A172 (cell line): ENCODE measurements at places on chromosomes 2 and 18.

GRCh38 chr2:32008805-32009515 is 1.8 kb downstream of the MEMO1 start:
- peak; percentile 8 for DNase-seq

DNA sequence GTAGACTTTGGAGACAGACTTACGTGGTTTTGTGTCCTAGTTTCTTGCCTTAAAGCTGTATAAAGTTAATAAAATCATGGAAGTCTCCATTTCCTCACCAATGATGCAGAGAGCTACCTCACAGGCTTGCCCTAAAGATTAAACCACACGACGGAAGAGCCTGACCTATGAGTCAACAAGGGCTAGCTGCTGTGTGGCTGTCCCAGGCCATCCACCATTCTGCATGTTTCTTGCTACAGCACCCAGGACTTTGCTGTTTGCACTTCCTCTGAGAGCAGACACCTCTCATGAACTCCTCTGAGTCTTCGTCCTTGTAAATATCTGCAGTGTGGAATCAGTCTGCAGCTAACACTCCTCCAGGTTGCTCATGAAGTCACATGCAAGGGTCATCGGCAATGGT is 160.0 kb upstream of the TRIB2 start:
- peak; percentile 83 for DNase-seq

DNA sequence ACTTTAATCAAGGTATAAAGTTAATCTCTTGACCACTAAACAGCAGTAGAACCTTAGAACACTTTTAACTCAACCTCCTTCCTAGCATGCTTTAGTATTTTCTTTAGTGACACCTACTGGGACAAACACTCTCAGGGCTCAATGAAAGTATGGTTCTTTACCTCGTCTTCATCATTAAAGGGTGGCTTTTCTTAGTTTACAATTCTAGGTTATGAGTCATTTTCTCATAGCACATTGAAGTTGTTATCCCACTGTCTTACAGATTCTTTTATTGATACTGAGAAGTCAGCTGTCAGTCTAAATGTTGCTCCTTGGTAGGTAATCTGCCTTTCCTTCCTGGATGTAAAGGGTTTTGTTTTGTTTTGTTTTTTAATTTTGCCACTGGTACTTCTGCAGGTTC is 38.0 kb downstream of the SIGLEC15 start:
- no peak for DNase-seq

GRCh38 chr2:16747257-16747656 is 81.6 kb upstream of the CYRIA start:
- DNase-seq, result no peak

GRCh38 chr18:49934457-49934856 is 121.1 kb upstream of the ACAA2 start:
- DNase-seq, result no peak

- DNase-seq, result no peak
Observed at GRCh38 chr2:43490252-43490786, 105.5 kb downstream of the THADA start.

- DNase-seq, result no peak
Observed at GRCh38 chr2:155021618-155022017, 323.1 kb downstream of the KCNJ3 start.

GRCh38 chr2:226862623-226863022 is 26.8 kb downstream of the RHBDD1 start:
- DNase-seq, result no peak

DNA sequence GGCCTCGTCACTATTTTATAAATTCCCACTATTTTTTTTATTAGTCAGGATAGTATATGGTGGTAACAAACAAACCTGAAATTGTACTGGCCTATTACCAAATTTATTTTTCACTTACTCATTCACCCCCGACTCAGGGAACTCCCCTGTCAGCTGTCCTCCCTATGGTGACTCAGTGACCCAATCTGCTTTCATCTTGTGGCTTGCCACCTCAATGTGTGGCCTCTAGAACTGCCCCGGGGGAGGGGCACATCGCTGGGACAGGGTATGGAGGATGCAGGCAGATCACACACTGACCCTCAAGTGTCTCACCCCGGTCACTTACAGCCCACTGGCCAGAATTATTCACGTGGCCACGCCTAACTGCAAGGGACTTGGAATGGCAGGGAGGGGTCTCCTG is 71.6 kb downstream of the ACTR2 start:
- peak; percentile 80 for DNase-seq

GRCh38 chr2:193539188-193539587 is 1344.5 kb upstream of the TMEFF2 start:
- no peak for DNase-seq

DNA sequence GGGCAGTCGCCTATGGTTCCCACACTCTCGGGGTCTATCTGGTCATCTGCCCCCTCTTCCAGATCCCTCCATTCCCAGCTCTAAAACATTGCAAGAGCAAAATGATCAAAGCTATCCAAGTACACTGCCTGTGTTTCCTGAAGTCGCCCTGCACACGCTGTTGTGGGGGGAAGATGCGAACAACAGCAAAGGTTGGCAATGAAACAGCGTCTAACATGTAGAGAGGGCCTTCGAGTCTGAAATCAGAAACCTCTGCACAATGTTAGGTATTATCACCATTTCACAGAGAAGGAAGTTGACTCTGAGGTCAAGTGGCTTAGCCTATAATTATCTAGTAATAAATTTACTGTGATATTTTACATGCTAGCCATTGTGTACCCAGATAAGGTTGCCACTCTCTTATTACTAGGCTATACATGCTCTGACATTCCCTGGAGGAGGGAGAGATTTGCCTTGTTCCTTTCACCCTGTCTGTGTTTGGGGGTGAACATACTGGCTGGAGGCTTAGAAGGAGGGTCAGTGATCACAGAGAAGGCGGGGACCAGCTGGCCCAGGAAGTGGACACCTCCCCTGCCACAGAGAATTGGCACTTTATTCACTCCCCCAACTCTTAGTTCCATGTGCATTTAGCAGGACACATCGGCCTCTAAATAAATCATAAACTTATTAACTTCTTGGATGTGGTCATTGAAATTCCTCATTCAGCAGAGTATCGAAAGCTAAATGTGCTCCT is 36.8 kb downstream of the KCTD1 start:
- no peak for DNase-seq

DNA sequence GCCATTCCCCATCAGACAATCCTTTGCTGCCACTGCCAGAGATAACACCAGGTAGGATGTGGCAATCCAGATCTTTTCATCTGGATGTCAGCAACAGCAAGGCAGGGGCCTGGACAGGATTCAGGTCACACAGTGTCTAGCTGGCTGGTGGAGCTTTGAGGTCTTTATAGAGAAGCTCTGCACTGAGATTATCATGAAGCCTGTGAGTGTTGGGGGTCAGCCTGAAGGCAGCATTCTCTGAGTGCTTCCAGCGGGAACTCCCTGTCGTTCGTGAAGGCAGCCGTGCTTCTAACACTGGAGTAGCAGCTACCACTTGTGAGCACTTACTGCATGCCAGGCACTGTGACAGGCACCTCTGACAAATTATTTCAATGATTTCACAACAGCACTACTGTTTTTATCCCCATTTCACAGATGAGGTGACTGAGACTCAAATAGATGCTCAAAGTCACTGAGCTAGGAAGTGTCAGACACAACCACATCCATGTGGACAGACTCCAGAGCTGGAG is 85.7 kb downstream of the SEMA4F start:
- DNase-seq, result no peak

GRCh38 chr2:131641414-131642206 is 113.9 kb downstream of the CCDC74A start:
- DNase-seq, result peak; percentile 66

DNA sequence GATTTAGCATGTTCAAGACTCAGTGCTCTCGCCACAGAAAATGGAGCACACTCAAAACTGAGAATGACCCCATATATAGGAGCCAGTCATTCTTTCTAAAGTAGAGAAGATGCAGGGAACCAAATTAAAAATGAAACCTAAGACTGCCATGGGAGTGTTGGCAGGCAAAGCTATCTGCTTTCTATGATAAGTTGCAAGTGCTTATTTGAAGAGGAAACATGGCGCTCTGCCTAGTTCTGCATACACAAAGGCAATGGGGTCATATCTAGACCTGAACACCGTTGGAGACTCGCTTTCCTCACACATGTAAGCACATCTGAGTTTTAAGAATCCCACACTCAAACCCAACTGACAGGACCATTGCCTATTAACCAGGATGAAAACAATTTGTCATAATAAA is 292.5 kb downstream of the ALK start:
- DNase-seq, result no peak

DNA sequence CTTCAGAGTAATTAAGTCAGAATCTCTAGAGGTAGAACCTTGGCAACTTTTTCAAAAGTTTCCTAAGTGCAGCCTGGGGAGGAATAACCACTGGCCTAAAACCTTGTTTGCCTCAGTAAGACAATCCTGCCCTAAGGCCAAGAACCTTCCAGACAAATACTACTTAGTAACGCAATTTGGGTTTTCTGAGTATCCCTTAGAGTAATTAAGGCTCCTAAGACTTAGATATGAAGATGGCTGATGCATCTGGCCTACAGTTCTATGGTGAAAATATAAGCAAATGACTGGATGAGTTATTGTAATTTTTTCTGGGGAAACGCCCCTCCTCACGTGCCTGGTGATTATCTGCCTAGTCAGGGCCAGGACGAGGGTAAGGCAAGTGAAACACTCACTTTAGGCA is 95.7 kb upstream of the DLX2 start:
- no peak for DNase-seq

DNA sequence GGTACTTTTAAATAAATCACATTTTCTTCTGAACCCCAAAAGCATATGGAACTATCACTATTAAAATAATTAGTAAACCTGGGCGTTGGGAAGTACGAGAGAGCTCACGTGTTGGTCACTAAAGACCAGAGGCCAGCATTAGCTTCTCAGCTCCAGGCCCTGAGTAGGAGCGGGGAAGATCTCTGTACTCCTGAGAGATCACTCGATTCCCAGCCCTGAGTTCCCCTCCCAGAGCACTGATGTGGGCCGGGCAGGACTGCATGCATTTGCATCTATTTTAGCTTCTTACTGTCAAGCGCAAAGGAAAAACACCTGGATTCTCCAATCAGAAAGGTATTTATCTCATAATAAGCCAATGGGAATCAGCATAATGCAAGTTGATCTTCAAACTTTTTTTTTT is 6.2 kb downstream of the PXDN start:
- no peak for DNase-seq

GRCh38 chr18:63189817-63190216 is 129.8 kb downstream of the BCL2 start:
- no peak for DNase-seq

- no peak for DNase-seq
Observed at GRCh38 chr2:96393989-96394761, 58.6 kb downstream of the NCAPH start.

GRCh38 chr2:10359246-10359645 is 56.5 kb downstream of the HPCAL1 start:
- no peak for DNase-seq
